ENCODE measurements at places on chromosomes 4 and X.

DNA sequence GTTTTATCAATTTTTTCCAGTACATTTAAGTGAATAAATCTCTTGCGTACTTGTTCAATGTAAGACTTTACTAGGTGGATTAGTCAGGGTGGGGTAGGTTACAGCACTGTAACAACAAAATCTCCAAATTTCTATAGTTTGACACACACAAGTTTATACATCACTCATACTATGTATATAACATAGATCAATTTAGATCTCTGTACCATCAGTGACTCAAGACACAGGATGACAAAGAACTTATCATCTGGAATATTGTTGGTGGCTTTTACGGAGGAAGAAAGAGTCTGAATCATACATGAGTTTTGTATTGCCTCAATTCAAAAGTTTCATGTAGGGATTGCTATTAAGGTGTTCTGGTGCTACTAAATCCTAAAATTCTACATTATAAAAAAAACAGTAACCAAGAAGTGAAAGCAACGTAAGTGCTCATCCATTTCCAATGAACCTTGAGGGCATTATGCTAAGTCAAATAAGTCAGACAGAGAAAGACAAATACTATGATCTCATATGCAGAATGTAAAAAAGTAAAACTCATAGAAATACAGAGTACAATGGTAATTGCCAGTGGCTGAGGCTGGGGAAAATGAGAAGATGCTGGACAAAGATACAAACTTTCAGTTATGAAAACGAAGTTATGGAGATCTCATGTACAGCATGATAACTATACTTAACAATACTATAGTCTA, 98.0 kb upstream of the DKK2 start:
- DNase-seq: no peak

DNA sequence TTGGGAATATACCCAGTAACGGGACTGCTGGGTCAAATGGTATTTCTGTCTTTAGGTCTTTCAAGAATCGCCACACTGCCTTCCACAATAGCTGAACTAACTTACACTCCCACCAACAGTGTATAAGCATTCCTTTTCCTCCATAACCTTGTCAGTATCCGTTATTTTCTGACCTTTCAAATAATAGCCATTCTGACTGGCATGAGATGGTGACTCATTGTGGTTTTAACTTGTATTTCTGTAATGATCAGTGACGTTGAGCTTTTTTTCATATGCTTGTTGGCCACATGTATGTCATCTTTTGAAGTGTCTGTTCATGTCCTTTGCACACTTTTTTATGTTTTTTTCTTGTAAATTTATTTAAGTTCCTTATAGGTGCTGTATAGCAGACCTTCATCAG, 81.2 kb downstream of the ADAM29 start:
- no peak for DNase-seq

GRCh38 chr4:86032476-86033022, 327.3 kb downstream of the MAPK10 start:
- no peak for DNase-seq

- no peak for DNase-seq
Measured at GRCh38 chr4:57492251-57492878, 382.2 kb upstream of the IGFBP7 start.

DNA sequence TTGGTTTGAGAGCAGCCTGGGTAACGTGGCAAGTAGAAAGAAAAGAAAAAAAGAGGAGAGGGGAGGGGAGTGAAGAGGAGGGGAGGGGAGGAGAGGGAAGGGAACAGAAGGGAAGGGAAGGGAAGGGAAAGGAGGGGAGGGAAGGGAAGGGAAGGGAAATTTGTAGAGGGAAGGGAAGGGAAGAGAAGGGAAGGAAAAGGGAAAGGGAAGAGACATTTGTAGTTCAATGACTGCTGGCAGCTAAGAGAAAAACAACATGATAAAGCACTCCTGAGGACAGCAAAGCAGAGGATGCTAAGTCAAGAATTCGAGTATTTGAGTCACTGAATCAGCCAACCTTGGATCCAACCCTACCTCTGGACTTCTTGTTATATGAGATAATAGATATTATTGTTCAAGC, 38.2 kb upstream of the BMP2K start:
- no peak for DNase-seq

DNA sequence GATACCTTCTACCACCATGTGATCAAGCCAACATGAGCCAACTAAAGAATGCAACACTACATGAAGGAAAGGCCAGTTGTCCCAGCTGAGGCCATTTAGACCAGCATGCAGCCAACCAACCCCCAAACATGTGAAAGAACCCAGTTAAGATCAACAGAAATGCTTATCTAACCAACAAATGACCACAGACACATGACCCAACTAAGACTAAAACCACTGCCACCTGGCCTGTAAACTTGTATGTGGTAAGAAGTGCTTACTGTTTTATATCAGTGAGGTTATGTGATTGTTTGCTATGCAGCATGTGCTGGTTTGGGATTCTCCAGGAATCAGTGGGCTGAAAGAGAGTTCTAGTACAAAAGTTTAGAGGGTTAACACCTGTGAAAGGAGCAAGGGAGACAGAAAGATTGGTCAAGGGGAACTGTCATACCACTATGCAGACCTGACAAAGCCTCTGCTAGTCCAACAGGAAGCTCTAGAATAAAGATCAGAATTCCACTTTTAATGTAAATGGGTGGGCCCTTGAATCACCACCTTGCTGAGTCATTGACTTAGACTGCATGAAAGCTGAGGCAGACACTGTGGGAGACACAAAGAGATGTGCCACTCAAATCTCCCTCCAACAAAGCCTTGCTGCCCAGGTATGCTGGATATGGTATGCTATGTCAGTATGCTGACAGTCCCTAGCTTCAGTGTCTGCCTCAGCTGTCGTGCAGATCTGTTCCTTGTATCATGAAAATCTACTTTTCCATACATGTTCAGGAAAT, 6.1 kb upstream of the SH3D19 start:
- no peak for DNase-seq

- no peak for DNase-seq
Measured at GRCh38 chr4:147821555-147821954, 89.7 kb downstream of the ARHGAP10 start.

GRCh38 chrX:153830640-153831428, 490 bp upstream of the PDZD4 start:
- DNase-seq: no peak

DNA sequence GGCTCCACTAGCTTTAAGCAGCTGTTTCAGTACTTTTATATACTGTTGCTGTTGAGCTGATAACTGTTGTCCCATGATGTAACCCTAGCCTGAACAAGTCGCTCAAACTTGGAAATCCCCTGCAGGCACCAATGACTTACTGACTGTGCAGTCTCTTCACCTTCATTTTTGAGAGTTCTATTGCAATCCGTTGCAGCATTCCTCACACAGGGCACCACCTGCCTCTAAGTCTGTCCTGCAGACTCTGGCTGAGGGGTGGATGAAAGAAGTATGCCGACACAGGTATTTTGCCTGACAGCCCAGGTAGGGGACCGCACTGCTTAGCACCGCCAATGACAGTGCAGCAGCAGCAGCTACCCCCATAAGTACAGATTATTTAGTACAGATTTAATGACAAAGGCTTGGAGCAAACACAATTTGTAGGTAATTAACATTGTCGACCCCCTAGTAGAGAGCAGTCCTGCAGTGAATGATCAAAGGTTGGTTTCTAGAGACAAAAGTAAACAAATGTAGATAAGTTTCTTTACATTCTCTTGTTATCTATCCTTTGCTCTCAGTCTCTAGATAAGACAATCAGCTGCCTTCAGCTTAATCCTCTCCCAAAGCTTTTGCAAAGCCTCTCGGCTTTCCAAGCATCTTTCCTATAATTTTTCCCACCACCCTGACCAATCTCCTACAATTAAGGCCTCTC, 205.0 kb downstream of the PABPC4L start:
- no peak for DNase-seq

- no peak for DNase-seq
Measured at GRCh38 chrX:95945528-95945927, 739.1 kb upstream of the DIAPH2 start.

- DNase-seq: no peak
Measured at GRCh38 chr4:37645736-37646135, 40.4 kb downstream of the RELL1 start.

DNA sequence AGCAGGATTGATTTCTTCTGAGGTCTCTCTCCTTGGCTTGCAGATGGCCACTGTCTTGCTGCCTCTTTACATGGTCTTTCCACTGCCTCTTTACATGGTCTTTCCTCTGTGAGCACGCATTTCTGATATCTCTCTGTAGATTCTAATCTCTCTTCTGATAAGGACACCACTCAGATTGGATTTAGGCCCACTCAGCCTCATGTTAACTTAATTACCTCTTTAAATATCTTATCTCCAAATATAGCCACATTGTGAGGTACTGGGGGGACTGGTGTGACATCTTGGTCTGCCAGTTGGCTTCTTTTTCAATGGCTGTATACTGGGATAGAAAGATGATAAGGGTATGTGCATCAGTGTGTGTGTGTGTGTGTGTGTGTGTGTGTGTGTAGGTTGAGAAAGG, 153.7 kb downstream of the AWAT2 start:
- no peak for DNase-seq

- DNase-seq: no peak
Measured at GRCh38 chrX:127558811-127559210, 493.4 kb downstream of the ACTRT1 start.

GRCh38 chr4:140556372-140557085, 12.2 kb downstream of the UCP1 start:
- DNase-seq: no peak

- DNase-seq: no peak
Measured at GRCh38 chr4:107006218-107006617, 29.9 kb downstream of the DKK2 start.

DNA sequence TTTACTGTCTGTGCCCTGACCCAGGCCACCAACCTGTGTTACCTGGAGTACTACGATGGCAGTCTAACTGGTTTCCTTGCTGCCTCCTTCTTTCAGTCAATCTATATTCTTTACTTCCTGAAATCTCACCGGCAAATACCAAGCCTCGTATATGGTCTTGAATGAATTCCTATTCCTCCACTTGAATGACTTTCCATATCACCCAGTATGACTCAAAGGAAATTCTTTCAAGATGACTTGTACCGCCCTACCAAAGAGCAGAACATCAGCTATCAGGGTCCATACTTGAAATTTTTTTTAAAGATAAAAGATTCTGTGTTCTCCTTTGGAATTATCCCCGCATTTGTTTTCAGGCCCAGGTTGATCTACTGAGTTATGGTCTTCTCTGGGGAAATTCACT, 378.0 kb downstream of the AFF2 start:
- DNase-seq: no peak

DNA sequence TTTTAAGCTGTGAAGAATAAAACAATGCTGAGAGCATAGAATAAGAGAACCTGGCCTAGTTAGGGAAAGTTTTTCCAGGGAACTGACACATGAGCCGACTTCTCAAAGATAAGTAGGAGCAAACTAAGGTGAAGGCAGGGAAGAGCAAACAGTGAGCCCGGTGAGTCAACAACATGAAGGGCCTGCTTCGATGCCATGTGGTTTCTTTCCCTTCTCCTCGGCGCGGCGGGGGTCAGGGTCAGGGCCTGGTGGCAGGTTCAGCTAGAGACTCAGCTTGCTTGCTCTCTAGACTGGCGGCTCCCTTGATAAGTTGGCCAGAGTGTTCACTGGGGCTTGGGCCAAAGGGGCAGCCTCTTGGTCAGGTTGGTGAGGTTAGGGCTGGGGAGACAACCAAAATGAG, 81.1 kb downstream of the DLG3 start:
- no peak for DNase-seq

DNA sequence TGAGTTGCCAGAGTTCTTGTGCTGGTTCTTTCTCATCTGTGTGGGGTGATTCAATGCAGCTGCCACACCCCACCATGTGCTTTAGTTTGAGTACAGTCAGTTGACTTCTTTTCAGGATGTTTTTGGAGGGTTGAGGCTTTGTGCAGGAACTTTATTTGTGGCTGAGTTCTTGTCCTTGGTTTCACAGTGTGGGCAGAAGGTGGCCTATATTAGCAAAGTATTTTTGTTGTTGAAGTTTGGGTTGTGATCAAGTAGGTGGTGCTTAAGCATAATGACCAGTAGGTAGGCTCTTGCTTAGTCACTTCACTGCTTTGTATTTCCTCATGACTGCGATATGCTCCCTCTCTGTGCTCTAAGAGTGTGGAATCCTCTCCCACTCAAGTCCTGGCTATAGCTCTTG, 80.3 kb downstream of the ARHGAP24 start:
- no peak for DNase-seq

DNA sequence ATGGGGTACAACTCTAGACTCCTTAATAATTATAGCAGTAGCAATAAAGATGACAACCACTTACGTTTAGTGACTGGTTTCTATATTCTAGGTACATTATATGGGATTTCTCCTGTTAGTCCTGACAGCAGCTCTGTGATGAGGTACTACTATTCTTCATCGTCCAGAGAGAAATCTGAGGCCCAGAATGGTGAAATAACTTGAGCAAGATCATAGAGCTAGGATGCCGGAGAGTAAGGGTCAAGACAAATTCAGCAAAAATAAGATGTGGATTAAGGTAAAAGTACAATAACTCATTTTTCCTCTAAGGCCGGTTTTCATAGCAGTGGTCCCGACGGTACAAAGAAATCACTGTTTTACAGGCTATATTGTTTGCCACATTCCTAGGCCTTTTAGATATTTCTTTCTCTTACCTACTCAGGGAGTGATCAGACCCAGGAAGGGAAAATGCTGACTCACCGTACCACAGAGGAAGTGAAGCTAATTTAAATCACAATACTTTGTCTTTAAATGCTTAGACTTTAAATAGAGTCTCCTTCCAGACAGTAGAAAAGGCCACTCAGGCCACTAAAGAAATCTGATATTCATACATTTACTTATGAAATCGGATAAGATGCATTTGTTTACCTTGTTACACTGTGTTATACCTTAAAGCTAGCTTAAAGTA, 2023.0 kb upstream of the AGA start:
- DNase-seq: no peak

DNA sequence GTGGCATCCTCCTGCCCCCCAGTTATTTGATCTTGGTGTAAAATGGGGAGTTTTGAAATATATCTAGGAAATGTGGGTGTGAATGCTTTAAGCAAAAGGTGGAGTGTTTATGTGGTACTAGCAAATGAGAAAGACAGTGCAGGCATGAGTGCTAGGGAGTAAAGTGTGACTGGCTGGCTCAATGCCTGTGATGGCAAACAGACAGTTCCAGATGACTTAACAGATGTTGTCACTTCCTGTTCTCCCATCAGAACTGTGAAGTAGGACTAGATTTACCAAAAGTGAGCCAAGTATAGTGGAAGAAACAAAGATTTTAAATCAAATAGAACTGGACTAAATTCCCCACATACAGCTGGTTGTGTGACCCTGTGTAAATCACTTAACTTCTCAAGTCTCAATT, 8.4 kb upstream of the AMOT start:
- no peak for DNase-seq

- DNase-seq: no peak
Measured at GRCh38 chrX:123518791-123519190, 214.1 kb downstream of the THOC2 start.

GRCh38 chrX:33324099-33324498, 112.8 kb upstream of the DMD start:
- DNase-seq: no peak

GRCh38 chr4:152094970-152095700, 334.3 kb upstream of the GATB start:
- DNase-seq: no peak

- no peak for DNase-seq
Measured at GRCh38 chrX:154426916-154427770, 1.3 kb upstream of the ATP6AP1 start.

- DNase-seq: no peak
Measured at GRCh38 chrX:63402106-63402505, 51.0 kb upstream of the SPIN4 start.

GRCh38 chr4:59728496-59728895, 1471.6 kb upstream of the ADGRL3 start:
- no peak for DNase-seq
